ENCODE measurements at places on chromosomes 1 and 21. TPM values are rescaled to one million over a fixed set of nuclear protein-coding genes. Genes with fewer than 3 reads are reported as not detected.

- DNase-seq: no peak
Measured at GRCh38 chr1:156394835-156395461, 25.9 kb downstream of the RHBG start.

- peak; percentile 60 for DNase-seq
Measured at GRCh38 chr21:44926331-44927101, 5.8 kb upstream of the ITGB2 start.

DNA sequence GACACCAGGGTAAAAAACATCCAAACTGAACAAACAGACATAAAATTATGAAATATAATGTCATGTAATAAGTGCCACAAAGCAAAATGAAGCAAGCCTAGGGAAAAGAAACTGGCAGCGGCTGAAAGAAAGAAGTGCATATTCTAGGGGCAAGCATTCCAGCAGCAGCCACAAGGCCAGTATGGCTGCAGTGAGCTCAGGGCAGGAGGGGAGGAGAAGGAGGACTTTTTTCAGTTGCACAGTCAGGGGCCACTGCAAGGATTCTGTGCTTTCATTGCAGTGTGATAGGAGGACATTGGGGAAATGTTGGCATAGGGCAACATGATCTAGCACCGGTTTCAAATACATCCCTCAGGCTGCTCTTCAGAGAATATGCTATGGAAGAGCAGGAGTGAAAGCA lies 263.8 kb downstream of the NEGR1 start:
- DNase-seq: no peak

GRCh38 chr1:67785847-67786753 lies 47.2 kb downstream of the GNG12 start:
- no peak for DNase-seq

PTPN14 gene
- polyA plus RNA-seq: not detected
